ENCODE measurements at places on chromosomes 2 and 18.

DNA sequence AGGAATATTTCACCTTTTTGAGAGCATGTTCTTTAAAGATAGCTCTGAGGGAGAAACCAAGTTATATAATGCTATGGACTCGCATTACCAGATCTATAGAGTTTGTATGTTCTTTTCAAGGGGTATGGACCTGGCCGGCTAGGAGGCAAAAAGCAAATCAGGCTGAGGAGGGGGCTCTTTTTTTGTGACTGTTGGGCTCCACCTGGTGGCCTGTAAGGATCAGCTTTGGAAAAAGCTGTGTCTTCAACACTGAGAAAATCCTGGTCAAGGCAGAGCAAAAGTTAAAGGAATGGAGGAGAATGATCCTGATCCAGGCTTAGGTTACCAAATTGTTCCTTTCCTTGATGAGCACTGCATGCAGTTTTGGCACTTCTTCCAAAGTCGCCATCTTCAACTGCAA, 180.5 kb downstream of the DIS3L2 start:
- DNase-seq, result no peak

- DNase-seq, result no peak
Observed at GRCh38 chr2:227132986-227133385, 31.0 kb downstream of the COL4A4 start.

DNA sequence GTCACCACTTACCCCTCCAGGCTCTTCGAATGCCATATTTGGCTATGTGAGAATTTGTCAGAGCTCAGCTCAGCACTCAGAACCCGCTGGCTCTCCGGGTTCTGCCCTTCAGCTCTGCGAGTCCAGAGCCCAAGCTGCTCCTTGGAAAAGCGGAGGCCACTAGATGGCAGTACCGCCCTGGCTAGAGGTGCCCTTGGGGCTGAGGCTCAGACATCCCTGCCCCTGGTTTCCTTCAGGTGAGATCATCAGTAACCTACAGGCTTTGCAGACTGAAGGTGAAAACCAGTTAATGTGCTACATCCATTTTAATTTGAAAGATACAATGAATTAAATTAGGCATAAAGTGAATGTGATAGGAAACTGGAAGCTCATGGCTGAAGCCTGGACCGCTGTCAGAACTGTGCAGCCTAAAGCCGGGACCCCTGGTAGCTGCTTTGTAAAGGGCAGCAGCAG, 285.6 kb downstream of the AGAP1 start:
- DNase-seq, result peak; percentile 25

DNA sequence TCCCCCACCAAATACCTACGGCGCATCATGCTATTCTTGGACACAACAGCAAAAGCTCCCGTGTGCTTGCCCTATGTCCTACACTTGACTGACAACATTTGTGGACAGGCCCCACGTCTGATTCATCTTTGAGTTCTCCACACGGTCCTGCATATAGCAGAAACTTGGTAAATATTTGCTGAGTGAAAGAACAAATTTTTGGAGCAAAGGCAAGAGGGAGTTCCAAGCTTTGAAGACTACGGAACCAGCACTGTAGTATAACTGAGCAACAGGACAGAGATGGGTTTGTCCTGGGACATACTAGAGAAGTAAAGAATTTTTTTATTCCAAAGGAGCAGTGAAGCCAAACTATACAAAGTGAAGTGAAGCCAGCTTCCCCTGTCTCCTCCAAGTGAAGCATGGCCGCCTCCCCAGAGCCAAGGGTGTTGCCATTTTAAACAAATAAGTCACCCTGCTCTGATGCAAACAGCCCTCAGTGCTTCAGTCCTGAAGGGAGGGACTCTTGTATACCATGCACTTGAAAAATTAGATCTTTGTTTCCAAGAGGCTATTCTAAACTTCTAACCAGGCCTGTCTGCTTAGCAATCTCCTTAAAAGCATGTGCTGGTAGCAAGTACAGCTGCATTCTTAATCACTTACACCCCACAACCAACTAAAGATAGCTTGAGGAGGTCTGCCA, 35.9 kb downstream of the SPRED2 start:
- DNase-seq, result no peak

DNA sequence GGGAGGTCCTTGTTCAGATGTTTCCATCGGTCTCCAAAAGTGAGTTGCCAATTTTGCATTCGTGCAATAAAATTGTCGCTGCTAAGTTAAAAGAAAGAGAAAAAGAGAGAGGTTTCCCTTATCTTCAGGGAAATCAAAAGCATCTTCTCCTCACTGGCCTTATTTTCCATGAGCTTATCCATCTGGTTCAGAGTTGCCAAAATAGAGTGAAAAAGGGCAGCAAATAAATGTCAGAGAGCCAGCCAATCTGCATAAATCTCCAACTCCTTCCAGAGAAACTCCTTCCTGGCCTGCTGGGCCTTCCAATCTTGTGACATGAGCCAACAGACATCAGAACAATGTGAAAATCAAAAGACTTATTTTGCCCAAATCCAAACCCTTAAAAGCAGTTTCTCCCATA, 28.4 kb downstream of the PAX3 start:
- DNase-seq, result no peak
